ENCODE measurements at places on chromosomes 11 and 22. TPM values are rescaled to one million over a fixed set of nuclear protein-coding genes. Genes with fewer than 3 reads are reported as not detected.
A peak's percentile ranks its signal among the peaks of the same experiment; 100 is the strongest.

DNA sequence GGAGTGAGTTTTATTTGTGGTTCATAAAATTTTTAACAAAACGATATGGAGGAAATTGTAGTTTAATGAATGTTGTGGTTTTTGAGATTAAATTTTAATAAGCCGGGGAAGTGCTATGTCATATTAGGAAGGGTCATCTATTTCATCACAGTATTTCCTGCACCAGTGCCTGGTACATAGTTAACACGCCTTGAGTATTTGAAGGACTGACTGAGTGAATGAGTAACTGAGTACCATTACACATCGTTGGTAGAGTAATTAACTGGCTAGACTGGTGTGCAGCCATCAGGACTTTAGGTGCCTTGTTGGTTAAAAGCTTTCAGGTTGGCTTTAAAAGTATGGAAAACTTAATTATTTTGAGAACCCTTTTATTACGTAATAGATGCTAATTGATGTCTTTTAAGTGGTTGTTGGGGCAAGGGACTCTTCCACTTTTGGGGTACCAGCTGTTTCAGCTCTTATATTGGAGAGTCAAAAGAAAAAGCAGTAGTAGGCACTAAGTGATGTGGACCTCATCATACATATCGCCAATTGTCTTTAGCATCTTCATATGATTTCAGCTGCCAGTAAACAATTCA is 101.8 kb downstream of the DDX10 start:
- no peak for DNase-seq

- peak; percentile 36 for DNase-seq
Measured at GRCh38 chr22:23282089-23282501, 101.8 kb downstream of the BCR start.

DNA sequence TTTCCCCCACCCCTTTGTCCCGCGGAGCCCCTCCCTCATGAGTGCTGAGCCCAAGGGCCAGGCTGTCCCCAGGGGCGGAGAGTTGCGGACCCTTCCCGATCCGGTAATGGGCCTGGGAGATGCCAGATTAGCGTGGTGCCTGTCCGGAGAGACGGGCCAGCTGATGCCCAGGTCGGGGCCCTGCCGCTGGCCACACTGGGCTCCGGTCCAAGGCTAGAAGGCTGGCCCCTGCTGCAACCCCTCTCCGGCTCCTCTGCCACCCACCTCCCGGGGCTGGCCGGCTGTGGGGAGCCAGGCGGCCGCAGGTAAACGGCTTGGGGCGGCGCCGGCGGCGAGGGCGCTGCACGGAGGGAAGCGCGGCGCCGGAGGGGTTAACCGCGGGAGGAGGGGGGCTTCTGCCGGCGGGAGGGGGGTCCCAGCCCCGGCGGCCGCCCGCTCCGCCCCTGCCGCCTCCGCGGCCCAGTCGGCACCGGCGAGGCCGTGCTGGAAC is at the start of gene KCNK4:
Gene KCNK4, plus strand, starts transcription at position 41 of the 490 bp plus-strand sequence. CDS start 1,717 bp downstream, outside the sequence.
- DNase-seq = no peak

LRP4 gene
- 2.0 TPM for total RNA-seq

SYT9 gene
- total RNA-seq = not detected

DNA sequence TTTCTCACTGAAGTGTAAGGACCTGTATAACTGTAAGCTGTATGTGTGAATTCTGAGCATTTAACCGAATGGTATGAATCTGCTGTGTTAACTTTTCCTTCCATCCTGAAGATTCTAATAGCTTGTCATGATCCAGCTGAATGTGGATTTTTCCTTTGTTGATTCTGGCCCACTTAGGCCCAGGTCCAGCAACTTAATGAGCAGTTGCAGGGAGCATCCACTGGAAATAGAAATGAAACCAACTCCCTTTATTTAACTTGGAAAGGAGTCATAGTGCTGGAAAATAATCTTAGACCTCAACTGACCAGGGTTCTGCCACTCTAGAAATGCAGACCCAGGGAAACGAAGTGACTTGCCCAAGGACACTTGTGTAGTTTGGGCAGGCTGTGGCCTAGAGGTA is 142.3 kb upstream of the MTNR1B start:
- no peak for DNase-seq

- DNase-seq = no peak
Measured at GRCh38 chr11:129331217-129331616, 44.4 kb upstream of the BARX2 start.

KRTAP5-7 gene
- not detected for total RNA-seq

DNA sequence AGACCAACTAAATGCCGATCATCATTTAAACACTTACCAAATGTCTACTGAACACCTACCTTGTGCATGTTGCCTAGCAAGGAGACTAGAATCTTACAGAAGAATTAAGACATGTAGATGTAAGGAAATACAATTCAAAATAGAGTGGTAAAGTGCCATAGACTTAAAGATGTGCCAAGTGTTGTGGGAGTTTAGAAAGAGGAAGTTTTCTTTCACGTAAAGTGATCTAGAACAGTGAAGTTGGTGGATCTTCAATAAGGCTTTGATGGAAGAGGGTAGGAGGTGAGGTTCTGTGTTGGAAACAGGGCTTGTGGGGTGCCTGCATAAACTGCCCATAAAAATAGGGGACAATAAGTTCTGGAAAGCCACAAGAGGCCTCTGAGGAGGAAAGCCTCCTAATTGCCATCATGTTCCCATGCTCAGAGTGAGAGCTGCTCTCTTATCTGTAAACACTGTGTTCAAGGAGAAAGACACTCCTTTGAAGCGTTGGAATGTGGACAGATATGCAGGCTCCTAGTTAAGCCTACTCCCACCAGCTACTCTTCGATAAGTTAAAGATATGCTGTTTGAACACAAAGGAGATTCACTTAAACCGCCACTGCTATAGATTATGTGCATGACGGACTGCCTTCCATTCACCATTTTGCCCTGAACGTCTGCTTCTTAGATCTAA is 66.7 kb downstream of the HSD17B12 start:
- DNase-seq = no peak

GRCh38 chr11:109390752-109391151 is 31.2 kb upstream of the C11orf87 start:
- no peak for DNase-seq

- DNase-seq = no peak
Measured at GRCh38 chr11:125946712-125947418, 1.0 kb downstream of the VSIG10L2 start.

MAML2 gene
- 24.9 TPM for total RNA-seq

- no peak for DNase-seq
Measured at GRCh38 chr11:77471558-77472193, 2.2 kb downstream of the PAK1 start.
